ENCODE measurements at places on chromosomes 1 and 21.

DNA sequence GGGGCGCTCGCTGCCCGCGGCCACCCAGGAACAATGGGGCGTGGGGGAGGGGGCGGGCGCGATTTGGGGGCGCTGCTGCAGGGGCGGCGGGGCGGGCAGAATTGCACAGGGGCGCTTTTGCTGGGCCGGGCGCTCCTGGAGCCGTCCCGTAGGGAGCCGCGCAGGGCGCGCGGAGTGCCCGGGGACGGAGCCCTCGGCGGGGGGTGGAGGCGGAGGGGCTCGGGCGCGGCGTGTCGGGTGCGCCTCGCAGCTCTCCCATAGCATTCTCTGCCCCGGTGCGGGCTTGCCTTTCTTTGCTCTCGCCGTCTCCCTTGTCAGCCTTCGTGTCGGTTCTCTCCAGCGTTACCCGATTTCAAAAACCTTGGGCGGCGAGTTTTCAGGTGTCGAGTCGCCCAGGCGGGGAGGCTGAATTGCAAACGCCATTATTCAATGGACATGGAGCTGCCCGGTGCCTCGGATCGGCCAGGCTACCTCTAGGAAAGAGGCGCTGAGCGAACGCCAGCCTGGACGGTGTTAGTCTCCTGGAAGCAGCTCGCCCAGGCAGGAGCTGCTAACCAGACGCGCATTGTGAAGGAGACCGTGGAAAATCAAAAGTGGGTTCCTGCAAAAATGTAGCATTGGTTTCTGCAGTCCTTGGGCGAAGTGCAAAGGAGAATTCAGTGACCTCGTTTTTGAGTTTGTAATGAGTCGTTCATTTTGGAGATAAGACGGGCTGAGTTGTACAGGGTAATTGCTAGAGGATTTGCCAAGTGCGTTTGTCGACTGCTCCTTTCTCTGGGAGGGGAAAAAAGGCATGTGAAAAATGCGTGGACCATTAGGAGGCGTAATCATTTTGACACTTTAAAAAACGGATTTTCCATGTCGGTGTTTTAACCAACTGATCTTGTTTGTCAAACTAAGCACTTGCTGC is 626 bp downstream of the CXADR start:
- DNase-seq, result no peak

- no peak for DNase-seq
These were observed 122.2 kb upstream of the HOOK1 start for GRCh38 chr1:59692591-59692990.

DNA sequence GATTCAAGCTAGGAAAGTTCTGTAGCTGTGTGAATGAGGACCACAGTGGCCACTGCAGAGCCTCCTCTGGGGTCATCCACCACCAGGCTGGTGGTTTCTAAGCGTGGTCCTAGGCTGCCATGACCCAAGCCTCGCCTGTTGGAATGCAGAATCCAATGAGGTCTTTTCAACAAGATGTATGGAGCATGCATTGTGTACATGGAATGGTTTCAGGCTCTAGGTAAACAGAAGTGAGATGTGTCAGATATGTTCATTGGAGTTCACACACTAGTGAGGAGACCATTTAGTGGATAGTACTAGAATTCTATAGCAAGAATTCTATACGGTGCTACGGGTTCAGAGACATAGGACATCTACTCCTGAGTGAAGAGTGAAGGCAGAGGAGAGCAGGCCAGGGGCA is 10.7 kb downstream of the RNU5D-1 start:
- no peak for DNase-seq

DNA sequence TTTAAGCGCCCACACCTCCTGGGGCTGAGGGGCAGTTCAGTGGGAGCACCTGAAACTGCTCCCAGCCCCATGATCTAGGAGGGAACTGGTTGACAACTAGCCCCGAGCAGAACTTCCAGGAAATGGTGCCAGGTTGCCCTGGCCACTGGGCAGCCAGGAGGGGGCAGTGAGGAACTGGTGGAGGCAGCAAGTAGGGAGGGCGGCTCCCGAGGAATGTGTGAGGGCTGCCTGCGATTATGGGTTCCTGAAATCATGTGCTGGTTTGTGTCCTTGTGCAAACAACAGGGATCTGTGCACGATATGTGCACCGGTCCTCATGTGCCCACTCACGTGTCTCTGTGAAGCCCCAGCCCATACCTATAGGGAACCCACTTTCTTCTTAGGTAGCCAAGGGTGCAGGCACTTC is 9.9 kb downstream of the GPR3 start:
- DNase-seq, result no peak

GRCh38 chr1:205247130-205247921 is 19.6 kb downstream of the TMCC2 start:
- no peak for DNase-seq

DNA sequence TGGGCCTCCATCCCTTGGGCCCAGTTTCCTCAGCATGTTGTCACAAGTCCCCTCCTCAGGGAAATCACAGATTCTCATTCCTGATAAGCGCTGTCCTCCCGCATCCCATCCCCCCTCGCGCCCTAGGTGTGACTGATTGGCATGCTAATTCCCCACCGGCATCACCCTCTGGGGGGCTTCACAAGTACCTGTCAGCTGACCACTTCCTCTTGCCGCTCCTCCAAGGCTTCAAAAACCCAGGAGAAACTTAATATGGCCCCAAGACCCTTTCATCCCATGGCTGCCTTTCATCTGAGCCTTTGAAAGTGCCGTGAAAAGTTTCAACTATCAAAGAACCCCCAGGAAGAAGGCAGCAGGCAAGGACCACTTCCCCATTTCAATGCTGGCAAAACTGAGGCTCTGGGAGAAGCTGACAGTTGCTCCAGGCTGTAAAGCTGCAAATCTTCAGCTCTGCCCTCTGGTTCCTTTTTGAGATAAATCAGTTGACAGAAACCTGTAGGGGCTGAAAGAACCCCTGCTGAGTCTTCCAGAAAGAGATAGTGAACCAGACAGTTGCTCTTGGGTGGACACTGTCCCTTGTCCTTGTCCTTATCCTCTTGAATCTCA is 12.8 kb upstream of the MIXL1 start:
- DNase-seq, result no peak

DNA sequence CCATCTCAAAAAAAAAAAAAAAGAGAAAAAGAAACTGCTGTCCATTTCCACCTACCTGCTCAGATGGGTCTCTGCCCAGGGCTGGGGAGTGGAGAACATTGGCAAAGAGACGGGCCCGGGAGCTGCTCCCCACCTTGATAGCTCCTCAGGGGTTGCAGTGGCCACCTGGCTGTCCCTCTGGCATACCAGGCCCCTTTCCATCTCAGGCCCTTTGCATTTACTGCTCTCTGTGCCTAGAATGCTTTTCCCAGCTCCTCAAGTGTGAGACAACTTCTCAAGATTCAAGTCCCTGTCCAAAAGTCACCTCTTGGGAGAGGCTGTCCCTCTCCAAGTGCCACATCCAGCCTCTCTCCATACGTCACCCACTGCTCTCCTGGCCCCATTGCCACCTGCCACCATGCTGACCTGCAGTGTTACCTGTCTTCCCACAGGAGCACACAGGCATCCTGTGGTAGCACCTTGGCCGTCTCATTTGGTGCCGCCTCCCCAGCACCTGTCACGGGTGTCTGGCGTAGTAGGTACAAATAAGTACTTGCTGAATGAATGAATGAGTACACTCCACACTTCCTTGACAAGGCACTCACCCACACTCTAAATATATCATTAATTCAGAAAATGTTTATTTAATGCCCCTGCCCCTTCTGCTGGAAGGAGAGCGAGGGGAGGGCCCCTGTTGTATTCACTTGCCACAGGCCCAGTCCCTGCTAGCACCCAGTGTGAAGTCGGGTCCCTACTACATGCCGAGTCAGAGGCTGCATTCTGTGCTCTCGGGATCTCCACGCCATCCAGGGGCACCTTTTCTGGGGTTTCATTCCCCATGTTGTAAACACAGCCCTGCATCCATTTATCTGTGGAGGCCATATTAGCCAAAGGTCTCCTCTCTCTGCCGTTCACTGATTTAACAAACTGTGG is 48.8 kb downstream of the DISP3 start:
- no peak for DNase-seq

- no peak for DNase-seq
These were observed 156.7 kb downstream of the DMRTA2 start for GRCh38 chr1:50266509-50266908.

- DNase-seq, result no peak
These were observed 396.7 kb downstream of the PTPRU start for GRCh38 chr1:29632806-29633615.

- DNase-seq, result no peak
These were observed 11.5 kb upstream of the PLA2G5 start for GRCh38 chr1:20058531-20058930.

DNA sequence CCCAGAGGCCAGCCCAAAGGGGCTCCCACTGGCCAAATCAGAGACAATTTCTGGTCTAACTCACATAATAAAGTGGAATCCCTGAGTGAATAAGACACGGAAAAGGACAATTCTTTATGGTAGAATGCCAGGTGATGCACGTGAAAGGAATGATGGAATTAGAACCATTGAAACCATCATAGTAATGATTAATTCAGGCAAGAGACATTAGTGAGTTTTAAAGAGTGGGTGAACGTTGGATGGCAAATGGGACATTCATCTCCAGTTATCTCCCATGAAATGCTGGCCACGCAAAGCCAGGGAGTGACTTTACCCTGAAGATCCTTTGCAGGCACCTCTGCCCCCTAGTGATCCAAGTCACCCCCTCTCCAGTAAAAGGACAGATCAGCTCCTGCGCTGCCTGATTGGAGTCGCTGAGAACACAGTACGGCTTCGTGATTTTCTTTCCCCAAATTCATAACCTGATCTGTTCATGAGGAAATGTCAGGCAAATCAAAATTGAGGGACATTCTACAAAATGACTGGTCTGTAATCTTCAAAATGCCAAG is 87.5 kb downstream of the AJAP1 start:
- no peak for DNase-seq

- no peak for DNase-seq
These were observed 142.7 kb upstream of the SERTAD4 start for GRCh38 chr1:210089855-210090254.

DNA sequence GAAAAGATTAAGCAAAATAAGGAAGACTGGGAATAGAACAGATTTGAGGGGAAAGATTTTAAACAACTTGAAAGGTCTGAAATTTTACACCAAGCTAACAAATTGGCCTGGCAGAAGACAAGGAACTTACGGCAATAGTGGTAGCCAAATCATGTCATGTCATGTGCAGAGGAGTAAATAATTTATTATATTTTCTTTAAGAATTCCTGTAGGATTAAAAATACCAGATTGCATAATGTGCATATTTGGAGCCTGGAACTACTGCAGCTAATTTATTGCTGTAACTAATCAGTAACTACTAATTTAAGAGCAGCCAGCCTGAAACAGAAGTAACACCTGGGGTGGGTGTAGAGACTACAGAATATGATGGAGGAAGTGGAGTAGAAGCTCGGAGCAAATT is 334.3 kb downstream of the TGFB2 start:
- no peak for DNase-seq

GRCh38 chr1:40773748-40774265 is 9.8 kb upstream of the KCNQ4 start:
- DNase-seq, result no peak

GRCh38 chr1:8381618-8382017 is 63.7 kb downstream of the SLC45A1 start:
- no peak for DNase-seq

- DNase-seq, result no peak
These were observed 23.6 kb upstream of the DUSP10 start for GRCh38 chr1:221765527-221765926.

DNA sequence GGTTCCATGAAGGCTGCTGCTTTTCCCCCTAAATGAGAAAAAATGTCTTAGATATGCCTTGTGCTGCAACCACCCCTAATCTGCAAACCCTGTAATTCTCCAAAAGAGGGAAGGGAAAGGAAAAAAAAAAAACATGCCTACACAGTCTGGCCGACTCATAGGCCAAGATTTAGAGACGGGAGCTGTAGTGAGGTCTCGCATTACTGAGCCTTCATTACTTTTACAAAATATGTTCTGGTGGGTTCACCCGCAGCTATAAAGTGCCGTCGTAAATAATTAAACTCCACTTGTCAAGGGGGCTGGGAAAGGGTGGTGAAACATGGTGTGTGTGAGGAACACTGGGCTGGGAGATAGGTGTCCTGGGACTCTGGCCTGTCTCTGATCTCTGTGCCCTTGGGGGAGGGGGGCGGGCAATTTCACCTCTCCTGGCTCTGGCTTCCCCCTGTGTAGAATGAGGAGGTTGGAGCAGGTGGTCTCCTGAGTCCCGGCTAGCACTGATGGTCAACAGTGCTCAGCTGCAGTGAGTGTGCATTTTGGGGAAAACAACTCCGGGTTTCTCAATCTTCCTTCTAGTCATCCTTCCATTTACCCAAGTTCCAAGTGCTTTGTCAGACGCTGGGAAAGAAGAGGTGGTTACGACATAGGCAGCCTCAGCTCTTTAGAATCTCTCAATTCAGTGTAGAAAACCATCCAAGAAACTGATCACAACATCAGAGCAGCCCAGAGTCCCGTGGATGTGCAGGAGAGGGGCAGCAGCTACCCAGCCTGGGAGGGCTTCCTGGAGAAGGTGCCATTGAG is 82.3 kb downstream of the ACTL8 start:
- DNase-seq, result no peak

DNA sequence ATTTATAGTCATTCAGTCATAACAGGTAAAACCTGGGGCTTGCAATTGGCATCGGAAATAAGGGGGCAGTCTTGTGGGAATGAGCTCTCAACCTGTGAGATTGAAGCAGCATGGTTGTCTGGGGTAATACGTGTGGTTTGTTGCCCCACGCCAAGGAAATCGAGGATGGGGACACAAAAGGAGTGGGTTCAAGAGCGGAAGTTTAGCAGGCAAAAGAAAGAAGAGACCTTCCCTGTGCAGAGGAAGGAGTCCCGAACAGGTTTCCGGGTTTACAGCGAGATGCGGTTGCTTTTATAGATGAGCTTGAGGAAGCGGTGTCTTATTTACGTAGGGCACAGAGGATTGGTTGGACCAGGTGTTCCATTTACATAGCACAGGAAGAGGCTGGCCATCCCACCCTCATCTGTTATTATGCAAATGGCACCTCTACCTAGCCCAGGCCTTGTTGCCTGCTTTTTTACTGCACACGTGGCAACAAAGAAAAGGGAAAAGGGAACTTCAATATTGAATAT is 37.3 kb downstream of the IFNAR1 start:
- DNase-seq, result peak; percentile 21

- DNase-seq, result no peak
These were observed 53.6 kb downstream of the KIAA1614 start for GRCh38 chr1:180966312-180966711.

DNA sequence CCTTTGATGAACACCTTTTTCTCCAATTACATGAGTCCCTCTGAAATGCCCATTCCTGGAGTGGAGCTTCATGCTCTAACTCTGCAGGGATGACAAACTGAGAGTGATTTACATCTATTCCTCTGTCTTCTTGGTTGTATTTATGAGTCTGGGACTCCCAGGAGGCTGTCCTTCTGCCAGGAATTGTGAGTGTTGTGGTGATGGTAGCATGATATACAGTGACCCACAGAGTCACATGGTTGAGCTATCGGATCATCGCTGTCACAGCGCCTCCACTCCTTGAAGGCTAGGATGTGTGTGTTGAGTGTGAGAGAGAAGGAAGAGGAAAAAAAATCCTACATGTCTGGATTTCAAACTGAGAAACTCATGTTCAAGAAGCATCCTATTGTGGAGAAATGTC is 163.4 kb upstream of the CACNA1E start:
- DNase-seq, result no peak

GRCh38 chr1:228735871-228736586 is 750 bp downstream of the RHOU start:
- DNase-seq, result no peak
